ENCODE measurements at places on chromosomes 16 and 17.

DNA sequence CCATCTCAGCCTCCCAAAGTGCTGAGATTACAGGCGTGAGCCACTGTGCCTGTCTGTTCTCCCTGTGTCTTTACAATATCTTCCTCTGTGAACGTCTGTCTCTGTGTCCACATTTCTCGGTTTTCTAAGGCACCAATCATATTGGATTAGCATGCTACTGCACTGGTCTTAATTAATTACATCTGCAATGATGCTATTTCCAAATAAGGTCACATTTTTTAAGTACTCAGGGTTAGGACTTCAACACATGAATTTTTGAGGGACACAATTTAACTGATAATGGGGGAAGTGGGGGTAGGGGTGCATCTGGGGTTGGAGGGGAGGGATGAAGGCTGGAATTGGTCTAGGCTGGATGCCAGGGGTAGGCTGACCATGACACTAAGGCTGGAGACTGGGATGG, 102.6 kb downstream of the N4BP1 start:
- no peak for DNase-seq

DNA sequence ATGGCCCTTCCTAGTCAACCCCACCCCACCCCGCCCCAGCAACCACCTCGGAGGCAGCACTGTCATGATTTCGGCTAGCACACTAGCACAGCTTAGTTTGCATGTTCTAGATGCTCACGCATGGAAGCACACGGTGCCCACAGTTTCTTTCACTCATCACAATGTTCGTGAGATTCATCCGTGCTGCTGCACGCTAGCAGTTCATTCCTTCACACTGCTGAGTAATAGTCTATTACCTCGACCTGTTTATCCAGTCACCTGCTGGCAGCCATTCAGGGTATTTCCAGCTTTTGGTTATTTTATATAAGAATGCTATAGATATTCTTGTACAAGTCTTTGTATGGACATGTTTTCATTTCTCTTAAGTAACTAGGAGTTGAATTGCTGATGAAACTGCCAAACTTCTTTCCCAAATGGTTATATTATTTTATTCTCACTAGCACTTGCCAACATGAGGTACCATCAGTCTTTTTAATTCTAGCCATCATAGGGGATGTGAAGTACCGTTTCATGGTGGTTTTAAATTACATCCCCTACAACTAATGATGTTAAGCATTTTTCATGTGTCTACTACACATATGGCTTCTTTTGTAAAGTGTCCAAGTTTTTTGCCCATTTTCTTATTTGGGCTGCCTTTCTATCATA, 75.7 kb downstream of the CYTH1 start:
- DNase-seq: no peak

- DNase-seq: peak; percentile 69
Measured at GRCh38 chr17:44628243-44629188, 27.8 kb upstream of the MEIOC start.

- no peak for DNase-seq
Measured at GRCh38 chr17:79485991-79486390, 124.9 kb downstream of the RBFOX3 start.

DNA sequence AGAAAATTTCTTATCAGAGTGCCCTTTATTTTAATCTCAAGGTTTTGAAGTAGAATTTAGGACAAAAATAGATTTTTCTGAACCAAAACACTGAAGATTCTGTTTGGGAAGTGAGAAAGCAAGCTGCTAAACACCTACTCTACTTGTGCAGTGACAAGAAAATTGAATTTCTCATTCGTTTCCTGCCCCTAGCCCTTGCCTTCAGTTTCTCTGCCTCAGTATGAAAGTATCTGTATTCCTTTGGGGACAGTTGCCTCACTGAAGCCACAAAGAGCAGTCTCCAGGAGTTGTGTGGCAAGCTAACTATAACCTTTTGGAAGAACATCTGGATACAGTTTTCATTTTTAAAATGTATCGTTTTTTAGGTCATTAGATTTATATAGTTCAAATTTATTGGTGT, 19.7 kb downstream of the MOSMO start:
- DNase-seq: no peak

- DNase-seq: no peak
Measured at GRCh38 chr17:7611635-7612293, 2.9 kb downstream of the FXR2 start.

DNA sequence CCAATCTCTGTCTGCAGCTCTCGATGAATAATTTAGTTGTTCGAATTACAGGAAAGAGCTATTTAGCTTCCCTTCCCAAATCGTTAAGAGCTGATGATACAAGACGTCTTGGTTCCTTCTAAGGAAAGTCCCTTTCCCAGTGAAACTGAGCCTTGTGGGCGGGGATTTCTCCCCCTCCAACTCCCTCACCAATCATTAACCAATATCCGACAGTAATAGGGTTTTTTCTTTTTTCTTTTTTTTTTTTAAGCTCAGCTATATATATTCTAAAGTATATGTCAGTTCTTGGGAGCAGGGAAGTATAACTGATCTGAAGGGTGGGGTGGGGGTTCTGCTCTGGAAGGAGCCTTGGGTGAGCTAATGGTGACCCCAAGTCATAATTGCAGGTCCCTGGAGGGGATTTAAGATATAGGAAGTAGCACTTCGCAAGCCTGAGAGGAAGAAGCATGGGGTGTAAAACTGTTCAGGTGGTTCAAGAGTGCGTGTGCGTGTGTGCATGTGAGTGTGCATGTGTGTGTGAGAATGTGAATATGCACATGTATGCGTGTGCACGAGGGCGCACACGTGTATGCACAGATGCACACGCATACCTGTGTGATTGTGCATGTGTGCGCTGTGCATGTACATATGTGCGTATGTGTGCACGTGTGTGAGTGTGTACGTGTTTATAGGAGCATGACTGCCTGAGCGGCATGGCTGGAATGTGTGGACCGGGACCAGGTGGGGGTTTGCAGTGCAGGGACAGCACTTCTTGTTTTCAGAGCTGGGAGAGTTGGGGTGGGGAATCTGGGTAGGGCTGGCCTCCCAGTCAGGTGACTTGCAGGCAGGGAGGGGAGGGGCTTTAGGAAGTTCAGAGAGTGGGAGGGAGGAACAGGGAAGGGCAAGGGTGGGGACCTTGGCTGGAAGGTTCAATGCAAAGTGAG, 42.7 kb downstream of the SOCS3 start:
- DNase-seq: peak; percentile 89

DNA sequence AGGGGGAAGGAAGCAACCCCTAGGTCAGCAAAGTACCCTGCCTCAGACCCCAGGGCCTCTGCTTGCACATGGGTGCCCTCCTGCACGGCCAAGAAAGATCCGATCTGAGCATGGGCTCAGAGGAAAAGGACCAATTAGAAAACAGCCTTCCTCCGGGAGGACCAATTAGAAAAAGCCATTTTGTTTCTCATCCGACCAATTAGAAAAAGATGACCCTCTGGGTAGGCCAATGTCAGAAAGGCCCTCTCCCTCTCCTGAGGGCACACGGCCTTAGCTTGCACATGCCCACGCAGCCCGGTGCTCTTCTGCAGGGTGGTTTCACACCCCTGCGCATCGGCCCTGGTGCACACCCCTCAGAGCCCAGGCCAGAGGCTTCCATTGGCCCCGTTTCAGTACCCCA, 5.1 kb upstream of the CISD3 start:
- DNase-seq: no peak

DNA sequence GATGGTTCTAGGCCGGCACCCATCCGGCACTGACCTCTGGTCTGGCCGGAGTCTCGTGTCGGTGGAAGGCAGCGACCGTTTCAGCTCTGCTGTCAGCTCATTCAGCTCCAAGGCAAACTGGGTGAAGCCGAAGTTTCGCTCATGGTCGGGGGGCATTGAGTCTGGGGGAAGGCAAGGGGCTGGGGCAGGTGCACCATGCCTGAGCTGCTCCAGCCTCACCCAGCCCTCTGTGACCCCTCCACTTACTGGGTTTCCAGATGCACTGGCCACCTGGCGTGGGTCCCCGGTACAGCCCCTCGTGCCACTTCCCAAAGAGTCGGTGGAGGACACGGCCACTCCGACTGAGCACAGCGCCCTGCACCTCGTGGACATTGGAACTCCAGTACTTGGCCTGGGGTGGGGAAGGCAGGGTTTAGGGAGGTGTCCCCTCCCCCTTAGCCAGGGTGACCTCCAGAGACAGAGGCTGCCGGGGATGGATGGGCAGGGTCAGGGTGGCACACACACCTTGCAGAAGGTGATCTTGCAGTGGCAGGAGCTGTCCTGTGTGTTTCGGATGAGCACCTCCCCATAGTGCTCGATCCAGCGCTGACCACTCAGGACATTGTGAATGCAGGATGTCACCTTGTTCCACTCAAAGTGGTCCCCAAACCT, 12.6 kb downstream of the OSBPL7 start:
- DNase-seq: peak; percentile 12

- DNase-seq: peak; percentile 72
Measured at GRCh38 chr17:27654654-27655524, 23.9 kb downstream of the LGALS9 start.

GRCh38 chr17:38538906-38539305, 66.8 kb downstream of the SRCIN1 start:
- no peak for DNase-seq

GRCh38 chr16:85698935-85699558, 10.3 kb upstream of the GINS2 start:
- DNase-seq: no peak

GRCh38 chr17:62611292-62611691, 16.2 kb upstream of the MRC2 start:
- DNase-seq: no peak

GRCh38 chr16:85731179-85731578, 19.7 kb downstream of the C16orf74 start:
- DNase-seq: no peak

- DNase-seq: no peak
Measured at GRCh38 chr17:13962716-13963240, 106.5 kb upstream of the COX10 start.

- DNase-seq: no peak
Measured at GRCh38 chr16:49651996-49652395, 203.9 kb downstream of the ZNF423 start.

GRCh38 chr17:49349541-49349940, 12.5 kb downstream of the ZNF652 start:
- no peak for DNase-seq

DNA sequence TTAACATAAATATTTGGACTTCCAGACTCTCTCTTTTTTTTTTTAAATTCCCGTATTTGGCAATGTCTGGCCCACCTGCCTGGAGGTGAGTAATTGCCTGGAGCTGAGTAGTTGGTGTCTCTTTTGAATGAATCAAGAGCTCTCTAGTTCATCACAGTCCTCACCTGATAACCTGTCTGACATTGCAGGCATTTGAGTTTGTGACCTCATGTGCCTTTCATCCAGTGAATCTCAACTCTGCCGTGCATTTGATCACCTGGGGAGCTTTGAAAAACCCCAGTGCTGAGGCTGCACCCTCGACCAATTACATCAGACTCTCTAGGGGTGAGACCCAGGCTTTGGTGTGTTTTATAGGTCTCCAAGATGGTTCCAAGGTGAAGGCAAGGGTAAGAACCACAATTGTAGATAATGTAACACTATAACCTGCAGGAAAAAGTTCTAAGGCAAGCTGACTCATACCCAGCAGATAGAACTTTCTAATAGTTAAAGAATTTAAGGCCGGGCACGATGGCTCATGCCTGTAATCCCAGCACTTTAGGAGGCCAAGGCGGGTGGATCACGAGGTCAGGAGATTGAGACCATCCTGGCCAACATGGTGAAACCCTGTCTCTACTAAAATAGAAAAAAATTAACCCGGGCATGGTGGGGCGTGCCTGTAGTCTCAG, 24.5 kb upstream of the HS3ST2 start:
- no peak for DNase-seq

GRCh38 chr16:57422026-57422944, 17.7 kb downstream of the CCL17 start:
- DNase-seq: no peak

- no peak for DNase-seq
Measured at GRCh38 chr17:31888124-31888523, 13.4 kb downstream of the UTP6 start.

DNA sequence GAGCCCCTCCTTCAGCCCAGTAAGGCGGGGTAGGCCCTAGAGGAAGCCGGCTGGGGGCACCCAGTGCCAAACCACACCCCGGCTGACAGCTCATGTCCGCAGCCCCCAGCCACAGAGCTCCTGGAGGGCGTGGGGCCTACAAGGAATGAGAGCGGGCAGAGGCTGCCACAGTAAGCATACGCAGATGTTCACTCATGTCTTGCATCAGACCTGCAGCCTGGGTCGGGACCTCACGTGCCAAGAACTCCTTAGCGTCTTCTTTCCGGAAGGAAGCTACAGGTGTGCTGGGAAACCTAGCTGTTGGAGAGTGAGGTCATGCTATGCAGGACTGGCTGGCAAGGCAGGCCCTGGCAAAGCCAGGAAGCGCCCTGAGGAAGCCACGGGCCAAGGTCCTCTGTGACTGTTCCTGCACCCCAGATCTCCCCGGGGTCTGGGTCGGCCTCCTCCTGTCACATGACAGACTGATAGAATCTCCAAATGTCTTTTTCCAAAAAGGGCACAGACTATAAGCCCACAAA, 1.6 kb downstream of the ZNF598 start:
- no peak for DNase-seq

DNA sequence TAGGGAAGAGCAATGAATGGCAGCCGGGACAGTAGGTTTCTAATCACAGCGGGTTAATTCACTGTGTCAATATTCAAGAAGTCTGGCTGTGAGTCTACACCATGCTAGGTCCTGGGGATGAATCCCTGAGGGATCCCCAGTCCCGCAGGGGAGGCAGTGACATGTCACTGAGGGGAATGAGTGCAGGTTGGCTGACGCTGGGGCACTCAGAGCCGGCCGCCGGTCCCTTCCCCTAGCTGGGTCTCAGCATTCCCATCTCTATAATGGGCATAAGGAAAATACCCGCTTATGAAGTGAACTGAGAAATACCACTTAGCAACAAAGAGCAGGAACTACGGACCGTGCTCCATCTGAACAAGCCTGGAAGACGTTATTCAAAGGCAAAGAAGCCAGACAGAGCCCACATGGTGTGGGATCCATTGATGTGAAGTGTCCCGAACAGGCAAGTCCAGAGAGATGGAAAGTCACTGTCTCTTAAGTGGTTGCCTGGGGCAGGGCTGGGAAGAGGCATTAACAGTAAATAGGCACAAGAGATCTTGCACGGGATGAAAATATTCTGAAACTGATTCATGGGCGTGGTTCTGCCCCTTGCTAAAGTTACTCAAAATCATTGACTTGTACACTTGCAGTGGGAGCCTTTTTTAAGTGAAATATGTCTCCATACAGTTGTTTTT, 31.9 kb downstream of the PPL start:
- DNase-seq: no peak

DNA sequence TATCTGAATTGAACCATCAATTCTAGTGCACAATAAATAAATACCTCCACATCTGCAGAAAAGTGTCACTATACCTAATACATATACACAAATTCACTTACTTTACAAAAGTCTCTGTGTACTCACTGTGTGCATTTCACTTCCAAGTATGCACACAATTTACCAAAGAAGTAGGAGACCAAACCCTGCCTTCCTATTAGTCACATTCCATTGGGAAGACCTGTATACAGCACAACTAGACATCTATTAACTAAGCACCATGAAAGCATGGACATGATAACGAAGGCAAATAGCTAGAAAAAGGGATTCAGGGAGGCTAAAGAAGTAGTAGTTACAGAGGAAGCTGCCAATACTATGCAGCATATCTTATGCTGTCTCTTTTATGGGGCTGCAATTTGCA, 139.5 kb downstream of the SNX11 start:
- DNase-seq: no peak
